ENCODE measurements at places on chromosomes 4 and X.

DNA sequence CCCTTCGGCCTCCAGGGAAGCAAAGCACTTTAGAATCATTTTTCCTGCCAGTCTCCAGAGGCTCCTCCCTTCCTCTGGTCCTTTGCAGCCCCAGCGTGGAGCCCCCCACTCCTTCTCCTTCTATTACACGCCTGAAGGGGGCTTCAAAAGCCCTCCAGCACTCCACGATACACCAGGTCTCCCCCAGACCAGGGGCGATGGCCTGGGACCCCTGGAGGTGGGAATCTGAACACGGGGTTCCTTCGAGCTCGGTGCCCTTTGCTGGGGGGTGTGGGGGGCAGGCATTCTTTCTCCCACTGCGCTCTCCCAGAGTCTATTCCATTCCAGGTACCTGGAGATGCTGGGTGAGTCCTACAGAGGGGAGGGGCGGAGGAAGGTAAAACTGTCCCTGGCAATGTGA is 97.6 kb downstream of the HMX1 start:
- DNase-seq = no peak

GRCh38 chr4:152885185-152885584 is 50.9 kb upstream of the FHDC1 start:
- no peak for DNase-seq

DNA sequence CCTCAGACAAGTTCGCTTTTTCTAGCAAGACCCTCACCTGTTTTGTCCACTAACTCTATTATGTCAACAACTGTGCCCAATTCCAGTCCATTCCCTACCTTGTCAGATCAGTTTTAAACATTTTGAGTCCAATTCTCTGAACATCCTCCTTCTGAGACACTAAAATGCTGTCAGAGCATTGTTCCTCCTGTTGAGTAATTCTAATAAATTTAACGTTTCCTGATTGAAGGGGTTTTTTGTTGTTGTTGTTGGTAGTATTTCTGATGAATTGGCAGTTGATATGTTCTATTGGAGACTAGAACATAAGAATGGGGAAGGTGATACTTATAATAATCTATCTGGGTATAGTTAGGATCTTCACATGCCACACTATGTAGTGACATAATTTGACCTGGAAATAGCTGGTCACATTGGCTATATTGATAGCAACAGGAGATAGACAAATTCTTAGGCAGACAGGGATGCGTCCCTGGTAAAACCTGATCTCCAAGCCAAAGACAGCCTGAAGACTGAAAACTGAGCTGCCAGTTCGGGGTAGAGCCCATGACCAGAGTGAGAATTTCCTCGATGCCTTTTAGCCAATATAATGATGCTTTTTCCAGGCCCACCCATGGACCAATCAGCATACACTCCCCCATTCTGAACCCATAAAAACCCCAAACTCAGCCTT is 12.4 kb upstream of the CXCL2 start:
- no peak for DNase-seq

DNA sequence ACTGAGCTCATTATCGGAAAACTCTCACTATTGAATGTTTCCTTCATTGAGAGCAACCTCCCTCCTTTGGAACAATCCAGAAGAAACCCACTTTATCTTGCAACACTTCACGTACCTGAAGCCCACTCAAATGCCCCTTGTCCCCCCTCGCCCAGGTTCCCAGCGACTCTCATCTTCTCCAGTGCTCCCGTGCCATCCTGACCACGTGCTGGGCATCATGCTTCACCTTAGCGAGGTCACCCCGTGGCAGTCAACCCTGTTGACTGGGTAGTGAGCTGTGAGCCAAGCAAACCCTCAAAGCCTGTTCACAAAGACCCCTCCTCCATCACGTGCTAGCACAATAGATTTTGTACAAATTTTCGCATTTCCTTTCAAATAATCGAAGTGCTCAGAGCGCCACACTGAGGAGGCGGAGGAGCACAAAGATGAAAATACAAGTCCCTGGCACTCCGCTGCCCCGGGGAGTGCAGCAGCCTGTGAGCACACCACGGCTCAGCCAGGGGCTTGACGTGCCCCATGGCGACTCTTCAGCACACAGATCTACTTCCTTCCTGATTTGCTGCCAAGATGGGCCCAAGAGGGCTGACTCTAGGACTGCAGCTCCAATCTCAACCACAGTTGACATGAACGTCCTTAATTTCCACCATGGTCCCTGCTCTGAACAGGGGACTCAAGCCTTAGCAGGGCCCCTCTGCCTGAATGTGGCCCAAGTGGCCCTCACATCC is 15.6 kb downstream of the PDZD4 start:
- DNase-seq = no peak

- DNase-seq = no peak
These were observed 446.3 kb upstream of the FSTL5 start for GRCh38 chr4:162610116-162610515.

DNA sequence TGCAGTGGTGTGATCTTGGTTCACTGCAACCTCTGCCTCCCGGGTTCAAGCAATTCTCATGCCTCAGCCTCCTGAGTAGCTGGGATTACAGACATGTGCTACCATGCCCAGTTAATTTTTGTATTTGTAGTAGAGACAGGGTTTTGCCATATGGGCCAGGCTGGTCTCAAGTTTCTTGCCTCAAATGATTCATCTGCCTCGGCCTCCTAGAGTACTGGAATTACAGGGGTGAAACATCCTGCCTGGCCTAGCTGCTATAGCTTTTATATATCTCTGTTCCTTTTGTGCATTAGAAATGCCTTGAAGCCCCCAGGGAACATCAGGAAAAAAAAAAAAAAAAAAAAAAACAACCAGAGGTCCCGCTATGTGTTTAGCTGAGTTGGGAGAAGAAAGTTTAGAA is 34.8 kb downstream of the UBE2K start:
- peak; percentile 86 for DNase-seq

DNA sequence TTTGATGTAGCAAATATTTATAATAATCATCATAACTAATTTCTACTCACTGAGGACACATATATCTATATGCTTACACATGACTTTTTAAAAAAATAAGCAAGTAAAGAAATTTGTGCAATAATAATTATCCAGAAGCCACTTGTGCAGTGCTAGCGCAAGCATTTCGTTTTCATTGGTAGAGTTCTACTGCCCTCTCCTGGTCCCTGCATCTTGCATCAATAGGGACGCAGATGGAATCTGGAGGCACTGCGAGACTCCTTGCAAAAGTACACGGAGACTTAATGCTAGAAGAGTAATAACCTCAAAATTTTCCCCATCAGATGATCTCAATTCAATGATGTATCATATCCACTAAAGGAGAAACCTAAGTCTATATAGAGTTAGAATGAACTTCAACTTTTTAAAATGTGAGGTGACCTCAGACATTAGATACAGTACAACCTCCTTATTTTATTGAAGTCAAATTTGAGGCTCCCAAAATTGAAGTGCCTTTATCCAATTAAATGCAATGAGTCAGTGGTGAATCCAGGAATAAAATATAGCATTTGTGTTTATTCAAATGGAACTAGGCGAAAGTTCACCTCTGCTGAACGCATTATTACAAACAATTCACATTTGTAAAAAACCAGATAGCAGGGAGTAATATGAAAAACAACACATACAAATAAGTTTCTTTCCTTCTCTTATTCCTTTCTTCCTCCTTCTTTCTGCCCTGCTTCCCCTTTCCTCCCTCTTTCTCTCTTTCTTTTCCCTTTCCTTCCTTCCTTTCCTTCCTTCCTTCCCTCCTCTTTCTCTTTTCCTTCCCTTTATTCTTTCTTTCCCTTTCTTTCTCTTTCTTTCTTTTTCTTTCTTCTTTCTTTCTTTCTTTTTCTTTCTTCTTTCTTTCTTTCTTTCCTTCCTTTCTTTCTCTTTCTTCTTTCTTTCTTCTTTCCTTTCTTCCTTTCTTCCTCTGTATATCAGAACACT is 450.0 kb downstream of the ANKRD50 start:
- peak; percentile 96 for DNase-seq

DNA sequence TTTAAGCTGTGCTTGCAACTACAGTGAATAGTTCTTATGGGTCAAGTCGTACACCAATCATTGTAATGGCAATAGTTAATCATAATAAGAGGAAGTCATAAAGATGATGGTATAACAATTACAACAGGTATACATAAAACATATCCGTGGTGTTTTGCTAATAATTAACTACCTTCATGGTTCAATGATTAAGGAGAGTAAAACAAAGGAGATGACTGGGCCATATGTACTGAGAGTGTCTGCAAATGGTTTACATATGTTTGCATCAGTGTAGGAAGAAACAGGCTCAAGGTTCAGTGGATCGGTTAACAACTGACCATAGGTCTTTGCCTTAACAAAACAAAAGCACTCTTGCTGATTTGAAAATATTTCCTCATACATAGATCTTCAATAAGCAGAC is 253.0 kb downstream of the COX7B2 start:
- DNase-seq = no peak

- DNase-seq = peak; percentile 46
These were observed 400.1 kb downstream of the FAT4 start for GRCh38 chr4:125714845-125715244.

DNA sequence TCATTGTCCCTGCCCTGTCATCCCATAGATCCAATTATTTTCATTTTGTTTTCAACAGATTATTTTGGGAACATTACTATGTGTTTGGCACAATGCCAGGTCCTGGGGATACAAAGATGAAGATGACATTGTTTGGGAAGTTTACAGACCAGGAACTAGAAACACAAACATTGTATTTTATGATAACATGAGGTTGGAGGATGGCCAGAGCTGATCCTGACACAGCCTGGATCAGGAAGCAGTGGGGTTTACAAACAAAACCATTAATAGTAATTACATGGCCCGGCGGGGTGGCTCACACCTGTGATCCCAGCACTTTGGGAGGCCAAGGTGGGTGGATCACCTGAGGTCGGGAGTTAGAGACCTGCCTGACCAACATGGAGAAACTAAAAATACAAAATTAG is 29.9 kb downstream of the CLRN2 start:
- no peak for DNase-seq

- DNase-seq = no peak
These were observed 558.7 kb downstream of the SPRY1 start for GRCh38 chr4:123955167-123955800.

- DNase-seq = no peak
These were observed 17.4 kb downstream of the KLF3 start for GRCh38 chr4:38681281-38681991.

DNA sequence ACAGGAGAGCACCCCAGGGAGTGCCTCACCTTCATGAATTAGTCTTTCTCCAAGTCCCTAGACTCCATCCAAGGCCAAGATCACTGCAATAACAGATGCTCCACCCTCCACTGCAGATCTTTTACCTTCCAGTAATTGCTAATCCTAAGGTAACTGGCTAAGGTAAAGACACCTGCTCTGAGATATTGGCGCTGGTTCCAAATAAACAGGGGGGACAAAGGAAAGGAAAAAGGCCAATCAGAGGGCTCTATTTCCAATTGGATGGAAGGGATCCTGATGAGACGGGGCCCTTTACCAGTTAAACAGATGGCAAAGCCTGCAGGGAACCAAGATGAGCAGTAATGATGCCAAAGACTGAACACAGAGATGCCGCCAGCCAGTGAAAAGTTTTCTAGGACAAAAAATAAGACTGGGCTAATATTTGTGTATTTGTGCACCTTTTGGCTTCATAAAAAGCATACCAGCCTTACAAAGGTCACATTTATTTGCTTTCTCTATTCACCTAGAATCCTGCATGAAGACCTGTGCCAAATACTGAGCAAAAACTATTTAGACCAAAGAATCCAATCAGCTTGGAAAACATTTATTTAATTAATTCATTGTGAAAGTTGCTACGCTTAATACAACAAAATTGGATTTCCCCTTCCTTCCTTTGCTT is 148.5 kb downstream of the PPP3CA start:
- DNase-seq = no peak

DNA sequence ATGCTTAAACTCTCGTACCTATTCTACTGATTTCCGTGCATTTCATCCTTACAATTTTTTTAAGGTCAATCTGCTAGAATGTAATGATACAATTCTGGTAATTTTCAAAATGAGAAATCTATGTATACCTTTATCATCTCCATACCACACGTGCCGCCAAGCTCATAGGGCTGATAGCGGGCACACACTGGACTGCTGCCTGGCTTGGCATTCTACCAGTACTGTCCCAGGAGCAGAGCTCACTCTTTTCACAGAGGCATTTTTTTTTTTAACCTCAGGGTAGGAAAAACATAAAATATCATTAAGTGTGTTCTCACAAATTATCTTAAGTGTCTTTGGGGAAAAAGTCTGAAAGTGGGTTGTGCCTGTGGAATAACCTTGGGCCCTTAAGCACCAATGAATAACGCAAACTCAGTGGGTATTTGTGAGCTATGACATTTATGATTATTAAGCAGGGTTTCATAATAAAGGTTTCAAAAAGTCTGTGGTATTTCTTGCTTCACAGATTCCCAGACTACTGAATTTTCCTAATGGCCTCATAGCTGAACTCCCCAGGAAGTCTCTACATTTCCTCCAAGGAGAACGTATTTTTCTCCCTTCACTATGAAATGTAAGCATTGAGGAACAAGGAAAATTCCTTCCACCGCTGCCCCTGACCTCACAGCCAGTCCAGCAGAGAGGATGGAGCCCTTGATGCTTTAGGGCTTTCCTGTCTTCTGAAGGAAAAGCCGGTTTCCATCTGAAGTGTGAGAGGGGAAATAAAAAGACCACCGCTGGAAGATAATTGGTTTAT is 125.2 kb downstream of the ELOVL6 start:
- DNase-seq = no peak

DNA sequence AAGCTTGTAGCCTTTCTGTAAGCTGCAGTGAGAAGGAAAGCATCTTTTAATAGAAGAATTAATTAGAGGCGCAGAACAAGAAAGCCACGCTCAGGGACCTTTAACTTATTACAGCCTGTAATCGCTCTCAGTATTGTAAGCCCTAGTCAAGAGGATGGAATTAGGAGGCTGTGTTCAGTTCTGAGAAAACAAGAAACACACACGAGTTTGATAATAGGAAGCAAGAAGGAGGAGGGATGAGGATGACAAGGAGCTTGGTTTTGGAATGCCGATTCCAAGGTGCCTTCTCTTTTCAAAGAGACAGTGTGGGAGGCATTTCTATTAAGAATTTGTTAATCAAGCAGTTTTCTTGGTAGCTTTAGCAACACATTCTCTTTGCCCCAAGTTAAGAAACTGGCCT is 69.3 kb downstream of the NYX start:
- DNase-seq = no peak

DNA sequence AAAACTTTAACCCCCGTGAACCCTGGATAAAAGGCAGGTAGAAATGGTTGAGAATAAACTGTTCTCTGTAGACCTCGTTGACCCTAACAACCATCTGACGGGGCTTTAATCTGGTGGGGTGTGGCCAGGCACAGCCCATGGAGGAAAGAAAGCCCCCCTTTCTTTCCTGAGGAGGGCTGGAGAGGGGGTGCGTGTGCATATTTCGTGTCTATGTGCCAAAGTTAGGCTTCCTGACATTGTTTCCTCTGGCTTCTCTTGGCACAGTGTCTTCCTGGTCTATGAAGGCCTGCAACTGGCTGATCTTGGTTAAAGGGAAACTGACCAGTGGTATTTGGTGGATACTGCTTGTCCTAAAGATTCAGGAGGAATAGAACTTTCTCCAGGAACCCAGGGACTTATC is 97.1 kb downstream of the MGST2 start:
- DNase-seq = no peak

- no peak for DNase-seq
These were observed 17.8 kb downstream of the SULT1B1 start for GRCh38 chr4:69742596-69742995.

- no peak for DNase-seq
These were observed 101.1 kb downstream of the ADGRL3 start for GRCh38 chr4:61301271-61301670.

GRCh38 chr4:77385124-77385969 is 220.3 kb upstream of the CXCL13 start:
- DNase-seq = peak; percentile 84

Data from adipocyte (in vitro differentiated cells).